Endodermal cell (in vitro differentiated cells): ENCODE measurements at places on chromosomes 7 and 10. TPM values are rescaled to one million over a fixed set of nuclear protein-coding genes. Genes with fewer than 3 reads are reported as not detected.

Gene ANK3
- 70.2 and 79.5 TPM in 2 replicates for total RNA-seq

DNA sequence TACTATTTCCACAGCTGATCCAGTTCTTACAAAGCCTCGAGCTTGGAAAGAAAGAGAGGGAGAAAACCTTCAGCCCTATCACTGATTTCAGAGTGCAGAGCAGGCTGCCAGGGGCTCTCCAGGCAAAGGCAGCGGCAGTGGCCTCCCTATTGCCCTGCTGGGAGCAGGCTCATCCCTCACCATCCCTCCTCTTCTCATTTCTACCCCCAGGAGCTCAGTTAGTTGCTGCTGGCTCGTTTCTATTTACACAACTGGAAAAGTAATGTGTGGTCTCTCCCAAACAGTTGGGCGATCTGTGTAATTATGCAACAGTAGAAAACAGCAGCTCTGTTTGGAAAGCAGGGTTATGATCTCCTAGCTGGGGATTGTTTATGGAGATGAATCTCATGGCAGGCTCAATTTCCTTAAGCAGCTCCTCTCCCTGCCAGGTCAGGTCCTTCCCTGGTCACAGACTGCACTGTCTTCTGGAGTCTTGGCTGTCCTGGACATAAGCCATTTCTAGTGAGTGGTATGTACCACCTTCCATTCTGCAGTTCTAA, 28.7 kb upstream of the TNS3 start:
- DNase-seq, result no peak

DNA sequence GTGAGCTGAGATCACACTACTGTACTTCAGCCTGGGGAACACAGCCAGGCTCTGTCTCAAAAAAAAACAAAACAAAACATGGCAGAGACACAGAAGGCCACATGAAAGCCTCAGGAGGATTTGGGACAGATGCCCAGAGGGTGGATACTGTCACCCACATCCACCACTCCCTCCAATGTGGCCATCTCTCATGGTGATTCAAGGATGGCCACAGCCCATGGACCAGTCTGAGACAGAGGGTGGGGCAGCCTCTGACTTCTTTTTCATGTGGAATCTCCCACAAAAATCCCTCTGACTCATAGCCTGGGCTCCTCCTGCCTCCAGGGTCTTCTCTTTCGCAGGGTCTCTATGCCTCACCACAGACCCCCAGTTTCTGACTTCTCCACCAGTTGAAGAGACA, 59.0 kb upstream of the GTF2I start:
- no peak for DNase-seq

Gene VPS37D
- 5.8 and 6.1 TPM in 2 replicates for total RNA-seq

- peak; percentile 91 for DNase-seq
Measured at GRCh38 chr7:75639071-75639885, 99.5 kb downstream of the HIP1 start.
